ENCODE measurements at places on chromosomes 2 and 18. TPM values are rescaled to one million over a fixed set of nuclear protein-coding genes. Genes with fewer than 3 reads are reported as not detected.

The LGALSL gene
- 15.8 TPM for total RNA-seq

GRCh38 chr2:233267516-233268245, 16.2 kb downstream of the ATG16L1 start:
- DNase-seq: no peak

DNA sequence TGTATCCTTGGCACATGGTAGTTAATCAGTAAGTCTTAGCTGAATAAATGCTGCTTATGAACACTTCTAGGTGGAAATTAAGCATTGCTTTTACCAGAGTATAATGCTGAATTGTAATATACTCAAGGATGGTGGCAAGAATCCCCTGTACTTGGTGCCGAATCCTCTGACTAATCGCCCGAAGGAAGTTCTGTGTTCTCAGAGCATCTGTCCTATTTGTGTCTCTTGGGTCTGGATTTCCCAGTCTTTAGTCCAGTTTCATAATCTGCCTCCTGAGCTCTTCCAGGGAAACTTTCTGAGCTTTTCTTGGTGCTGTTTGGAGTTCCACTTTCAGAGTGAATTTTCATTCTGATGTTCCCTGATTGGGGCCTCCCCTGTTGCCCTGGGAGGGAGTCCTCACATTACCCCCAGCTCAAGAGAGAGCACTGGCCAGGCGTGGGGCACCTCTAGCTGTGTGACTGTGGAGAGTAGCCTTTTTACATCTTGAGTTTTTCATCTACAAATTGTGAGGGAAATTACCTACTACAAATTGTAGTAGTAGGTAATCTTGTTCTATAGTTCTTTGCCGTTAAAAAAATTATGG, 144.9 kb downstream of the LTBP1 start:
- DNase-seq: no peak

DNA sequence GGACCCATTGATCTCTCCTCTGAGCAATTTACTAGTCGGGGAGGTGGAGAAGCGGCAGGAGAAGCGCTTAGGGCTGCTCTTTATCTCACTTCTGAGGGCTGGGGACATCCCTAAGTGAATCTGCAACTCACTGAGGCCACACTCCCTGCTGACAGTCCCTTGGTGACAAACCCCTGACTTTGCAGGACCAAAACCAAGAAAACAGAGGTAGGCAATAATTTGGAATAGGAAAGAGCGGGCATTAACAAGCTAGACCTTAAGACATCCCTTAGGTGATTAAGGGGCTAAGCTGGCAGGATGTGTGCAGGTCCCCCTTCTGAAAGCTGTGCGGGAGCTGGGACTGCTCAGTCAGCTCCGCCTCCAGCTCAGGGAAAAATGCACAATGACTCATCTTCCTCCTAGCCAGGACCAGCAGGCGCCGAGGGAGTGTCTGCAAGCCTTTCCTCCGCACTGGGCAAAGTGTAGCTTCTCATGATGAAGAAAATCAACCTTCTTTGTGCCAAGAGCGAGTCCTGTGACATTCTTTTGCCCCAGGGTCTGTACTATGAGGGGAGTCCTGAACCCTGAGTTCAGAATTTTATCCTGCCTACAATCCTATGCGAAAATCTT, 63.3 kb downstream of the BOD1L2 start:
- no peak for DNase-seq

The NEU4 gene
- 22.0 TPM for total RNA-seq

The ALPI gene
- total RNA-seq: not detected

The C1GALT1C1L gene
- total RNA-seq: 0.95 TPM

GRCh38 chr18:4806331-4806730, 351.2 kb upstream of the DLGAP1 start:
- peak; percentile 7 for DNase-seq

The CNDP1 gene
- total RNA-seq: not detected

- no peak for DNase-seq
Observed at GRCh38 chr2:120540719-120541552, 194.7 kb upstream of the GLI2 start.

DNA sequence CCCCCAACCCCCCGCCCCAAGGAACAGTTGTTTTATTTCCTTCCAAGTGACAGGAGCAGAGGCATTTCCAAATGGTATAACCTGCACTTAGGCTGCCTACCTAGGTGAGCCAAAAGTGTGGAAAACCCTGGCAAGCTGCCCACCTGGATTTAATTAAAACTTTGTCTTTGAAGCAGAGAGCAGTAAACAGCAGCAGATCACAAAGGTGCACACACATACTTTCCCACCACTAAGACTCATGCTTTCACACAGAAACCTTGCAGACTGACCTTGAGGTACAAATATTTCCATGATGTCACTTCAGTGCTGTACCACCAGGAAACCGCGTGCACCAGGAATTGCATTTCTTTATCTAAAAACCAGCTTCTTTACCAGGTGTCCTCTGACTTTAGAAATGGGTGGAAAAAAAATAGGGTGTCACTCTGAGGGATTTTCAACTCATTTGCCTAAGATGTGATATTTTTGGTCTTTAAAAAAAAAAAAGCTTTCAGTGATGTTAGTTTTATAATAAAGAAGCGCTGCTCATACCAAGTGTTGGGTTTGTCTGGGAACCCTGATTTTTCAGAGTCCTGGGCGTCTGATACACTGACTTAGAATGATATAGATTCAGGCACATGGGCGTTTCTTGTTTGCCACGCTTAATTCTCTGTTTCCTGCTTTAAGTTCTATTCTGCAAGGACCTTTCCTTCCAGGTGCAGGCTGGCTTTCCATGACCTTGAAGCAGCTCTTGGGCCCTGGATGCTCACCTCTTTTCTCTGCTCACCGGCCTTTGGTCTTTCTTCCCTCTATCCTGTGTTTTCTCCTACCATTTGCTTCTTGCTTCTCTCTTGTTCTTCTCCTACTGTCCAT, 70.7 kb upstream of the BCL2L11 start:
- no peak for DNase-seq

DNA sequence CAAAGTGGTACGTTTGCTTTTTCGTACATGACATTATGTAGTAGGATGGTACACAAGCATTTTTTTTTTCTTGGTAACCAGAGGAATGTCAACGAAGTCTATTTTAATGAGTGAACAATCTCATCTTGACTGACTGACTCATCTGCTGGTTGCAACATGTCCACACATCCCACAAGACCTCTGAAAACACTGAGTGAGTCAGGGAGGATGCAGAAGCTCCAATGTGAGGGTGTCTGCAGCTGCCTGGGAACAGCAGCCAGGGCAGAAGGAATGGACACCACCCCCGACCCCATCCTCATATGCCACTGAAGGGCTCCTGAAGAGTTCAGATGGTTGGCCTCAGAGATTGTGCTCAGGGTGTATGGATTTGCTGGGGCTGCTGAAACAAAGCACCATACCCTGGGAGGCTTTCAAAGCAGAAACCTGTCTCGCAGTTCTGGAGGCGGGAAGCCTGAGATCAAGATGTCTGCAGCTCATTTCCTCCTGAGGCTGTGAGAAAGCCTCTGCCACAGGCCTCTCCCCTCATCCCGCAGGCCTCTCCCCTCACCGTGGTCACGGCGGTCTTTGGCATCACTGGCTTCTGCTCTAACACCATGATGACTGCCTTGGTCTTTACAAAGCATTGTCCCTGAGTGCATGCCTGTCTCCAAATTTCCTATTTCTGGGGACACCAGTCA, 124.6 kb downstream of the LRATD1 start:
- DNase-seq: no peak

The RIT2 gene
- not detected for total RNA-seq

DNA sequence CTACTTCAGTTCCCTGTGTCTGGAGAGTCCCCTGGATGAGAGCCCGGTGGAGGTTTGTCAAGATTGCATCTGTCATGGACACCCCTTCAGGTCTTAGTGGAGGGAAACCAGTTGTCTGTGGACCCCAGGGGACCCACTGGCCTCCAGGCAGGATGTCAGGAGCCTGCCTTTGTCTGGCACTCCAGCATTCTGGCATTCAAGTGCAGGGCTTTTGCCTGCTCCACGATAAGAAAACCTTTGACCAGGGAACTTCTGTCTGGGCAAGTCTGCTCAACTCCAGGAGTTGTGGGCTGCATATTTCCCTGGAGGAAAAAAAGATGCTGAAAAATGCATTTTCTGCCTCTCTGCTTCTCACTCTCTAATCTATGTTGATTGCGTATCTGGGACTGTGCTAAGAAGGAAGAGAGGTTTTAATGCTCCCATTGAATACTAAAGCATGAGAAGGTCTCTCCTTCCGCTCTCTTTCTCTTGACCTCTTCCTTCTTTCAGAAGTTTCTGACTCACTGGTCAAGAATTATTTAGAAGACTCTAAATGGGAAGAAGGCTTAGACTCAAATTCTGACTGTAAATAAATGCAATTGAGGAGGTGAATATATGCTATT, 104.5 kb downstream of the MMADHC start:
- DNase-seq: no peak

The SRD5A2 gene
- not detected for total RNA-seq

GRCh38 chr18:50847192-50847591, 27.4 kb upstream of the MRO start:
- DNase-seq: no peak

The CYP1B1 gene
- 83.0 TPM for total RNA-seq

- DNase-seq: no peak
Observed at GRCh38 chr18:28409811-28410210, 232.9 kb upstream of the CDH2 start.

- no peak for DNase-seq
Observed at GRCh38 chr2:236662231-236663185, 92.9 kb downstream of the ACKR3 start.

The NEB gene
- total RNA-seq: 8.6 TPM

- DNase-seq: no peak
Observed at GRCh38 chr2:187349326-187349944, 98.6 kb downstream of the CALCRL start.

- DNase-seq: no peak
Observed at GRCh38 chr2:181376442-181376841, 80.7 kb upstream of the ITGA4 start.

The FOXD4L1 gene
- total RNA-seq: not detected

GRCh38 chr18:74679006-74679678, 81.5 kb downstream of the ZNF407 start:
- DNase-seq: no peak

The TFPI gene
- total RNA-seq: 86.8 TPM

DNA sequence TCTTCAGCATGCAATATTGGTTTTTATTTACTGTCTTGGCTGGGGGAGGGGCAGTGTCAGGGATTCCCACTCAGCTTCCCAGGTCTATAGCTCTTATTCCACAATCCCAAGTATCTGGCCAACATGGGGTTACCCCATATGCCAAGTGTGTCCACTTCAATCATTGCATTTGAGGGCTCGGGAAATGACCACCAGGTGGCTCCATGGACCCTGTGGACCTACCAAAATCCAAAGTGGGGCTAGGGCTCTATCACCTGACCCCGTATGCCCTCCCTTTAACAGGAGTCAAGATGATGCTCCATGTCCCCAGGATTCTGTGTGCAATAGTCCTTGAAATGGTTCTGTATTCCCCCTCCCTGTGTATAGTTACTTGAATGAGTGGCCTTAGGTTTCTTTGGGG, 12.1 kb upstream of the TRAF3IP1 start:
- DNase-seq: no peak

GRCh38 chr2:235813398-235813797, 319.6 kb downstream of the AGAP1 start:
- no peak for DNase-seq

DNA sequence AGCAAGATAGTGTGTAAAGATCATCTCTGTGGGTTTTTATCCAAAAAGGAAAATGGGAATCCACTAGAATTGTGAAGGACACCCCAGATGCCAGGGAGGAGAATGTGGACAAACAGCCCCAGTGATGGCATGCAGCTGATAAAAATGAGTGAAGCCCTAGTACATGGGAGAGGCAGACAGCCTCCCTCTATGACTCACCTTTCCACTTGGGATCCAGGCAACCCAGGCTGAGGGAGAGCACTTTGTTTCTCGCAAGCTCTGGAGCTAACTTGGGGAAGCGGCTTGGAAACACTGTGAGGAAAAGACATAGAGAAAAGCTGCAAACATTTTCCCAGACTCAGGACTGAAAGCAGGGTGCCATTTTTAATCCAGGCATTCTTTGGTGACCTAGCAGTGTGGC, 5.3 kb upstream of the FLACC1 start:
- no peak for DNase-seq

The TMEM178A gene
- total RNA-seq: 5.4 TPM

The FOXI3 gene
- total RNA-seq: not detected

DNA sequence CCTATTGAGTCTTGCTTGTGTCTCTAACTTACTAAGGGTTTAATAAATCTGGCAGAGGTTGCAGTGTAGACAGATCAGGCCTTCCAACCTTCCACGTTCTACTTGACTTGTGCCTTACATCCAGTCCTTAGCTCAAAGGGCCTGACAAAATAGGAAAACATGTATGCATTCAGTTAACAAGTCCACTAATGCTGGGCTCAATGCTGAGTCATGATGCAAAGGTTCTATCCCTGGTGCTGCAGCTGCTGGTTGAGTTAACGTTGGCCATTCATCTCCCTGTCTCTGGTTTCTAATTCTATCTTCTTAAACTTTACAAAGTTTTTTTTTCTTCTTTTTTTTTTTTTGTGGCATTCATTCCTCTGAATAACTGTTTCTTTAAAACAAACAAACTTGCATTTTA, 46.3 kb upstream of the ITGB6 start:
- no peak for DNase-seq

- no peak for DNase-seq
Observed at GRCh38 chr2:163652751-163653150, 83.1 kb downstream of the FIGN start.

The GPR55 gene
- not detected for total RNA-seq

- DNase-seq: no peak
Observed at GRCh38 chr2:150379166-150379565, 108.3 kb downstream of the RND3 start.

- no peak for DNase-seq
Observed at GRCh38 chr2:207765547-207765946, 4.2 kb downstream of the FZD5 start.

- DNase-seq: no peak
Observed at GRCh38 chr2:237702441-237703391, 75.3 kb downstream of the LRRFIP1 start.

The UGT1A10 gene
- total RNA-seq: 0.41 TPM

GRCh38 chr2:143422681-143423080, 293.5 kb downstream of the ARHGAP15 start:
- DNase-seq: no peak

The CHRND gene
- not detected for total RNA-seq

DNA sequence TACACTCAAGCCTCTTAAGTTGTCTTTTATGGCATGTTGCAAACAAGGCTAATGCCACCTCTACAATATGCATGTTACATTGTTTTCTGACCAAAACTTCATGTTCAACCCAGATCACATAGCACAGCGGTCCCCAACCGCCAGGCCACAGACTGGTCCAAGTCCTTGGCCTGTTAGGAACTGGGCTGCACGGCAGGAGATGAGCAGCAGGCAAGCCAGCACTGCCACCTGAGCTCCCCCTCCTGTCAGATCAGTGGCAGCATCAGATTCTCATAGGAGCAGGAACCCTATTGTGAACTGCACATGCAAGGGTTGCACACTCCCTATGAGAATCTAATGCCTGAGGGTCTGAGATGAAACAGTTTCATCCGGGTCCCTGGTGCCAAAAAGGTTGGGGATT, 324.8 kb upstream of the CHAC2 start:
- DNase-seq: no peak

GRCh38 chr18:80033181-80034067, 810 bp upstream of the RBFA start:
- peak; percentile 29 for DNase-seq
